ENCODE measurements at places on chromosomes 5 and 9.

GRCh38 chr5:129246088-129246487 lies 151.5 kb downstream of the ISOC1 start:
- no peak for DNase-seq

DNA sequence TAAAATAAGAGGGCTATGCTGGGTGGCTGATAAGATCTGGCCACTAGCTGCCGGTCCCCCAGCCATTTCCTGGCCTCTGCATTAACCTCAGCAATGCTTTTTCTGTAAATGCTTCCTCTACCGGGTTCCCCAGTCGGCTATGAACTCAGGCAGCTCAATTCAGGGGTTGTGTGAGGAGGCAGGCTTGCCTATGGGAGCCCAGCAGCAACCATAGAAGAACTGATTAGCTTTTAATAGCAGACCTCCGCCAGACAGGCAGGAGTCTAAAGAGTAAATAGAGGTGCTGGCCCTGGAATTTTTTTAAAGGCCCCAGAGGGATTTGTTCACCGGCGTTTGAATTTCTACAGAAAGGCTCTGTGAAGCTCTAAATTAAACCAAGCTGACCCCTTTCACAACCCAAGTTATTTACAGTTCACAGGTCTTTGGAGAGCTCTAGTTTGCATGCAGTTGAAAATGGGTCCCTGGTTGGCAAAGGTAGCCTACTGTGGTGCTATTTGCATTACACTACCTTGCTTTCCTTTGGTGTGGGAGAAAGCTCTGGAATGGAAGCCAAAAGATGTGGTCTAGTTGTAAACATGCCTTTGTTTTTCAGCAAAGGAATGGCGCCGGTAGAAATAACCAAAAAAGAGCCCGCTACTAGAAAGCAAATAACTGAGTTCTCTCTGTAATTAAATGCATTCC lies 289.7 kb upstream of the SEMA6A start:
- DNase-seq = no peak

GRCh38 chr9:108521063-108521590 lies 334.7 kb downstream of the ACTL7B start:
- no peak for DNase-seq

DNA sequence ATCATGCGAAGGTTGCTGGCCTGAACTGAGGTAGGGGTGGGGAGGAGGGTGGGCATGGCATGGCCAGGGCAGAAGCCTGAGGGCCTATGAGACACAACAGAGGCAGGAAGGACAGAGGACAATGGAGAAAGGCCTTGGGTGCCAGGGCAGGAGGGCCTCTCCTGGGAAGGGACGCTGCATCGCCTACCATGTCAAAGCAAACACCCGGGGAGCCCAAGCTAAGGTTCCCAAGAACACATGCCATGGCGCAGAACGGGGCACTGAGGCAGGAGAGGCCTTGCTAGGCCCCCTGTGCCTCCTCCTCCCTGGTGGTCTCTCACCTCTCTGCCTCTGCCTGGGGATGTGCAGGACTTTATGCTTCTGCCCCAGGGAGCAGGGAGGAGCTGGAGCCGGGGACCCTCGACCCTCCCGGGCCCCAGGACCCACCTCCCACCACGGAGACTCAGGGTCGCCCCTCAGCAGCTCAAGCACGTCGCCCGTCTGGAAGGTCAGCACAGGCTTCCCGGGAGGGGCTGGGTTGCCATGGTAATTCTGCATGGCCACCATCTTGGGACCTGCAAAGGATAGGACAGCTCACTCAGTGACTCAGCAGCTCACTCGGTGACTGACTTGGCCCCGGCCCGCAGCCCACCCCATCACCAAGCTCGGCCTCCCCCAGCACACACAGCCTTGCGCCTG lies 40.3 kb upstream of the SARDH start:
- DNase-seq = no peak

- DNase-seq = no peak
These were observed 41.4 kb upstream of the PAPPA start for GRCh38 chr9:116112236-116112635.

DNA sequence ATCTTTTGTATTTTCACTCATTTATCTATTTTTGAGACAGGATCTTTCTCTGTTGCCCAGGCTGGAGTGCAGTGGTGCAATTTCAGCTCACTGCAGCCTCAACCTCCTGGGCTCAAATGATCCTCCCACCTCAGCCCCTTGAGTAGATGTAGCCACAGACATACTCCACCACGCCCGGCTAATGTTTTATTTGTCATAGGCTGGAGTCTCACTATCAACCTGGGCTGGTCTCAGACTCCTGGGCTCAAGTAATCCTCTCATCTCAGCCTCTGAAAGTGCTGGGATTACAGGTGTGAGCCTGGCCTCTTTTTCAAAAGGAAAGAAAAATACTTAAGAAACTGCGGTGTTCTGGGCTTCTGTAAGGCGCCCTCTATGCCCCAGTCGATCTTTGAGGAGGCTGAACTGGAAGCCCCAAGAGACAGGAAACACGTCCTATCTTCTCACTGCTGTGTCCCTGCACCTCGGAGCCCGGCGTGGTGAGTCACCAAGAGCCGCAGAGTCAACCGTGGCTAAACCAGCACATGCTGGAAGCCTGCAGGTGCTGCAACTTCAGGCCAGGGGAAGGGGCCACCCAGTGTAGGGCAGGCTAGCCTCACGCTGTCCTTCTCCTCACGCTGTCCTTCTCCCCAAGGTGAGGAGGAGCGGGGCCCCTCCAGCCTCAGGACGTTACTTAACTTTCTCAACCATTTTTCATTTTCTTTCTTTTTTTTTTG lies 15.2 kb upstream of the LHX3 start:
- no peak for DNase-seq

GRCh38 chr5:13212886-13213285 lies 731.6 kb downstream of the DNAH5 start:
- no peak for DNase-seq

GRCh38 chr9:85009251-85009650 lies 339.7 kb downstream of the NTRK2 start:
- DNase-seq = no peak

DNA sequence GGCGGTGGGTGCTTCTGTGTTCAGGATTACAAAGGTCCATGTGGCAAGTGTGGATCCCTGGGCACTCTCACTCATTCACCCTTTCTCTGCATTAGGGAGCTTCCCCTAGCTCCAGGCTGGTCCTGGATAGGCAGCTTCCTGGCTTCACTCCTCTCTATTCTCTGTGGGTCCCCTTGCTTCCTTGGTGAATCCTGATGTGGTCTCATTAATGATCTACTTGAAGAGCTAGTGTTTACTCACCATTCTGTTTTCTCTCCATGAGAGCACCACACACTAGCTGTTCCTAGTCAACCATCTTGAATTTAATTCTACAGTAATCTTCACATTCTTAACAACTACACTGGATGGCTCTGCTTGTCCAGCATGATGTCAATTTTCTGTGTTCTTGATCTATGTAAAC lies 90.0 kb upstream of the PLPPR1 start:
- DNase-seq = no peak

DNA sequence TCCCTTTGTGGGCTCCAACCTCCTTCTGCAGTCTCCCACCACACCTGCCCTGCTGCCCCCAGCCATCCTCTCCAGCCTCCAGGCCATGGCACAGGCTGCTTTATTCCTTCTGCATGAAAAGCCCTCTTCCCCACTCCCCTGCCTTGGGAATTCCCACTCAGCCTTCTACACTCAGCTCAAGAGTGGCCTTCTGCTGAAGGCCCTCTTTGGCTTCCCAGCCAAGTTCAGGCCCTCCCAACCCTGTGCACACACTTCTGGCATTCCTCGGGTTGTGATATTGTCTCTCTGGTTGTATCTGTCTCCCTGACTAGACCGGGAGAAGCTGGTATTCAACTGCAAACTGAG lies 5.7 kb downstream of the SHB start:
- DNase-seq = no peak

DNA sequence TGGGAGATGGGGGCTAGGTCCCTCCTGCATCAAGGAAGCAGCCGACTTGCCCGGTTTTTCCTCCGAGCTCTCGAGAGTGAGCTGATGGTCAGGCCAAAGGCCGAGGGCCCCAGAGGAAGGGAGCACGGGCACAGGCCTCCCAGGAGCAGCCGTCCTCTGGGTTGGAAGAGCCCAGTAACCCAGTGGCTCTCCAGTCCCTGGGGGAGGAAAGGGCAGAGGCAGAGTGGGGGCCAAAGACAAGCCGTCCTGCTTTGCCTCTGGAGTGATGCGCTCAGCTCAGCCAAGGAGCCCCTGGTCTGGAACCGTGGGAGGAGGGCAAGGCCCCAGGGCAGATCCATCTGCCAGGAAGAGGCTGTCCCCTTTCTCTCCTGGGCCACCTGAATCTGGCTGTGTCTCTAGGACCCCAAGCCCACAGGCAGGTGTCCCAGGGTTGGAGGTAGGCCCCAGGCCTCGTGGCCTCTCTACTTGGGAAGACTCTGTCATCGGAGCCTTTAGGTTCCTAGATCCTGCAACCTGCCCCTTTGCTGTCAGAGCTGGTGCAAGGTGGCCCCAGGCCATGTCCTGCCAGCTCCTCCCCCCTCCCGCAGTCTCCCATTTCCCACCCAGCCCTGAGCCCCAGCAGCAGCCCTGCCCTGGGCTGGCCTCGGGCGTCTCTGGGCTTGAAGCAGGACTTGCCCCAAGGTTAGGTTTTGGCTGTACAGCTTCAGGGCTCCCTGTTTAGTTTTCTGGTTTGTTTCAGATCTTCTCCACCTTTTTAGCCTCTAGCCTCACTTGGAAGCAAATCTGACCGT lies 224.1 kb downstream of the CACNA1B start:
- no peak for DNase-seq

- no peak for DNase-seq
These were observed 14.3 kb downstream of the AFF4 start for GRCh38 chr5:132949136-132949535.

DNA sequence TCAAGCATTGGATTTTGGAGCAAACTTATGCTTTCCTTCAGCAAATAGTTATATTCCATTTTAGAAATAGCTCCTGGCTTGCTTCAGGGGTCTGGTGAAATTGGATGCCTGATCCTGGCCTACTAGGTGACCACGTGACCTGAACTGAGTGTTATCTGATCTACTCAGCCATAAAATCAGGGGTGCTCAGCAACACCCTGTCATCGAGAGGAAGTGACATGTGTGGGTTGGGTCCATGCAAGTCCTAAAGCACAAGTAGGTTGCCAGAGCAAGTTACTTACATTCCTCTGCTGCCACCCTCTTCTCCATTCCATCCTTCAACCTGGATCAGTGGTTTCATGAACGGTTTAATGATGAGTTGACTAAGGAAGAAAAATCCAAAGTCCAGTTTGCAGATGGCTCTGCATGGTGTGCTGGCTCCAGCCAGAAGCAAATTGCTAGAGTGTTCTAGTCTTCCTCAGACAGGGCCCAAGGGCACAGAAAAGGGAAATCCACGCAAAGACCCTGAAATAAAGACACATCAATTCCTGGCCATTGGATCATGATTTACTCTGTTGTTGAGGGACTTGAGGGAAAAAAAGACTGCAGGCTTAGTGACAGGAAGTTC lies 2.8 kb upstream of the FAM193B start:
- no peak for DNase-seq

DNA sequence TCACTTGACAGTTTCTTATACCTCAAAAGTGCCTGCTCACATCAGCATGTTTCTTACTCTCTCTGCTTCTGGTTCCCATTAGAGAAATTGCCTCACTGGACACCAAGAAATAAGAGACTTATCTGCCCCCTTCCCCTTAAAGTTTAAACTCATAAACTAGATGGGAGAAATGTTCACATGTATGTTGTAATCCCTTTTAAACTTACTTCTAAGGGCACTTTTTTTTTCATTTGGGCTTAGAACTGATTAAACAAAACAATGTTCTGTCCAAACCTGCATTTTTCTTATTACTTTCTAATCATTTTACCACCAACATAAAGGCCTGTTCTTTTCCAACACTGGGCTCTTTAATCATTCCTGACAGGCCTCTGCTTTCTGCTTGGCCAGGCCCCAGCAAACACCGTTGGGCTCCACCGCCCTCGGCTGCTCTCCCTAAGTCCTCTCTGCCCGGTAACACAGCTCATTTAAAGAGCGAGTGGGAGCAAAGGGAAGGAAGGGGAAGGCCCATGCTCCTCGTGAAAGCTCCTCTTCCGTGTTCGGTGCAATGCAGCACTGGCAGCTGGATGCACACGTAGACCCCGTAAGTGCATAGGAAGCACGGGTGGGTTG lies 53.4 kb downstream of the ROR2 start:
- DNase-seq = no peak

GRCh38 chr5:110784901-110785300 lies 46.1 kb downstream of the SLC25A46 start:
- no peak for DNase-seq

GRCh38 chr5:169161022-169161680 lies 139.8 kb downstream of the SLIT3 start:
- DNase-seq = no peak

DNA sequence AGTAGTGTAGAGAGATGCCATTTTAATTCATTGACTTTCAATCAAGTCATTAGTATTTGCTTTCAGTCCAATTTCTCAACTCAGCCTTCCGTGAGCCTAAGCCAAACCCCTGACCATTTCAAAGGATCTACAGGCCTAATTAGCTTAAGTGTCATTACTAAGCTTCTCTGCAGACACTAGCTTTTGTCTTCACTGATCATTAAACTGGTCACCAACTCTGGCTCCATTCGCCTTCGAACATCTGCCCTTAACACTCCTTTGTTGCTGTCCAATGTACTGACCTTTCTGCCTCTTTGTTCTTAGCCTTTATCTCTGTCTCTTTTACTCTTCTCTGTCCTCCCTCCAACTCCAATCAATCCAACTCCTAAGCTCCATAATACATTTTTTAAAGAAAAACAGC lies 299.3 kb downstream of the DIRAS2 start:
- no peak for DNase-seq

- no peak for DNase-seq
These were observed 27.1 kb downstream of the LCP2 start for GRCh38 chr5:170270293-170271069.

GRCh38 chr9:128190013-128190412 lies 1.4 kb downstream of the CIZ1 start:
- DNase-seq = no peak

DNA sequence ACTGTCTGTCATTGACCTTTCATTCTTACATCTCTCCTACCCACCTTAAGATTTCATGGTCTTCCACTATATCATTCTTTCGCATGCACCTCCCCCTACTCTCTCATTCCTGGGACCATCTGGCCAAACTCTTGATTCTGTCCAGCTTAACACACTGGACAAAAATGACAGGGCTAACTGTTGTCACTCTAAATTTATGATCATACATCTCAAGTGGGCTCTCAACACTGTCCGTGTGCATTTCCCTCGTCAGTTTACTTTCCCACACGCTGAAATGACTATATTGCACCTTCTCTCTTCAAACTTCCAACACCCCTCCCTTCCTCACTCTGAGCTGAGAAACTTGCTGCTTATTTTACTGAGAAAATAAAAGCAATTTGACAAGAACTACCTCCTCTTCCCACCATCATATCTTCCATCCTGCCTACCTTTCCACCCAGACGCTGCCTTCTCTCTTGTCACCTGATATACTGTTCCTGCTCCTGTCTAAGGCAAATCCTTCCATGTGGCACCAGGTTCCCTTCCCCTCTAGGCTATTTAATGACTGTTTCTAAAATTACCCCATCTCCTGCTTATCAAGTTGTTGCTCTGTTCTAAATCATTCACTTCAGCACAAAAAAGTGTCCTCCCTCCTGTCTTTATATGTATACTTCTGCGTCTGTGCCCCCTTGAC lies 8.1 kb upstream of the KLF9 start:
- no peak for DNase-seq
